ENCODE measurements at places on chromosomes 7 and 10. TPM values are rescaled to one million over a fixed set of nuclear protein-coding genes. Genes with fewer than 3 reads are reported as not detected.

Gene ALDH18A1
- polyA plus RNA-seq = 83.8 TPM

Gene PTPRN2
- polyA plus RNA-seq = 5.7 TPM

Gene GDF2
- polyA plus RNA-seq = not detected

Gene VWDE
- polyA plus RNA-seq = 8.7 TPM

Gene COL17A1
- 0.63 TPM for polyA plus RNA-seq

Gene PRPS1L1
- polyA plus RNA-seq = not detected

Gene SLC18A3
- polyA plus RNA-seq = not detected

Gene OR9A2
- polyA plus RNA-seq = not detected

Gene WNT8B
- 0.85 TPM for polyA plus RNA-seq

Gene TLX1
- polyA plus RNA-seq = not detected

Gene PSD
- 9.3 TPM for polyA plus RNA-seq

Gene ACSL5
- 4.7 TPM for polyA plus RNA-seq

Gene ELOVL3
- polyA plus RNA-seq = 2.9 TPM

Gene TMEM176A
- polyA plus RNA-seq = 90.9 TPM

Gene HOXA6
- 26.5 TPM for polyA plus RNA-seq

Gene CFAP46
- polyA plus RNA-seq = 7.4 TPM

Gene ENTPD1
- 23.1 TPM for polyA plus RNA-seq

Gene ZNF277
- polyA plus RNA-seq = 42.6 TPM

Gene NEUROD6
- polyA plus RNA-seq = not detected

Gene GARIN1A
- polyA plus RNA-seq = 4.2 TPM

Gene ITGB8
- 55.7 TPM for polyA plus RNA-seq

Gene FAM53B
- 23.4 TPM for polyA plus RNA-seq

Gene CALHM3
- not detected for polyA plus RNA-seq

Gene HYAL4
- polyA plus RNA-seq = 0.86 TPM

Gene WDR37
- polyA plus RNA-seq = 21.0 TPM

Gene SPDYE9
- polyA plus RNA-seq = 1.5 TPM

Gene IFIT1
- polyA plus RNA-seq = 14.4 TPM

Gene GFRA1
- 29.8 TPM for polyA plus RNA-seq

Gene SPDYE1
- polyA plus RNA-seq = 2.1 TPM

Gene UPK3B
- polyA plus RNA-seq = 1.1 TPM

Gene ZC3HAV1
- 19.2 TPM for polyA plus RNA-seq

Gene SSC4D
- 4.3 TPM for polyA plus RNA-seq

Gene PKD2L1
- polyA plus RNA-seq = 0.38 TPM

Gene OR2A1
- 1.2 TPM for polyA plus RNA-seq

Gene CCDC71L
- 7.5 TPM for polyA plus RNA-seq

Gene NUTM2D
- polyA plus RNA-seq = 12.7 TPM

Gene PLA2G12B
- polyA plus RNA-seq = 10.4 TPM

Gene CCL26
- not detected for polyA plus RNA-seq

Gene INHBA
- 4.0 TPM for polyA plus RNA-seq

Gene NUTM2A
- polyA plus RNA-seq = 3.6 TPM

Gene UCN3
- 1.0 TPM for polyA plus RNA-seq

Gene YWHAG
- 126 TPM for polyA plus RNA-seq

Gene AKR1C4
- not detected for polyA plus RNA-seq

Gene SLC26A5
- polyA plus RNA-seq = 0.75 TPM

Gene MCM10
- polyA plus RNA-seq = 17.1 TPM

Gene TDRD1
- 0.05 TPM for polyA plus RNA-seq

Gene SLC13A1
- polyA plus RNA-seq = 33.5 TPM

Gene NKX1-2
- not detected for polyA plus RNA-seq

Gene CHRM2
- polyA plus RNA-seq = 4.2 TPM

Gene HTR5A
- not detected for polyA plus RNA-seq

Gene PBLD
- polyA plus RNA-seq = 93.8 TPM

Gene CCDC3
- 14.2 TPM for polyA plus RNA-seq

Gene TMEM26
- polyA plus RNA-seq = 9.0 TPM

Measured in left kidney (tissue), 8 donors.